Activated naive CD8-positive, alpha-beta T cell treated with anti-CD3 and anti-CD28 coated beads for 36 hours (primary cell): ENCODE measurements at places on chromosomes 7 and 10. TPM values are rescaled to one million over a fixed set of nuclear protein-coding genes. Genes with fewer than 3 reads are reported as not detected.

GUSB gene
- 49.9 TPM for total RNA-seq

CCDC172 gene
- not detected for total RNA-seq

CHN2 gene
- total RNA-seq = 0.80 TPM

LRRD1 gene
- total RNA-seq = not detected

TMEM176B gene
- not detected for total RNA-seq

RAMP3 gene
- not detected for total RNA-seq

RFC2 gene
- total RNA-seq = 112 TPM

LOXL4 gene
- total RNA-seq = not detected

ZNF316 gene
- 17.2 TPM for total RNA-seq

TEX47 gene
- not detected for total RNA-seq

ITGA8 gene
- not detected for total RNA-seq

IGFBP1 gene
- not detected for total RNA-seq

TSPAN15 gene
- total RNA-seq = 0.66 TPM
